Activated CD8-positive, alpha-beta T cell treated with anti-CD3 and anti-CD28 coated beads, Interleukin-2, amount 10 ng/mL, durations not matched to agents 7 days and 5 days (primary cell): ENCODE measurements at places on chromosomes 1 and 21. TPM values are rescaled to one million over a fixed set of nuclear protein-coding genes. Genes with fewer than 3 reads are reported as not detected.

DNA sequence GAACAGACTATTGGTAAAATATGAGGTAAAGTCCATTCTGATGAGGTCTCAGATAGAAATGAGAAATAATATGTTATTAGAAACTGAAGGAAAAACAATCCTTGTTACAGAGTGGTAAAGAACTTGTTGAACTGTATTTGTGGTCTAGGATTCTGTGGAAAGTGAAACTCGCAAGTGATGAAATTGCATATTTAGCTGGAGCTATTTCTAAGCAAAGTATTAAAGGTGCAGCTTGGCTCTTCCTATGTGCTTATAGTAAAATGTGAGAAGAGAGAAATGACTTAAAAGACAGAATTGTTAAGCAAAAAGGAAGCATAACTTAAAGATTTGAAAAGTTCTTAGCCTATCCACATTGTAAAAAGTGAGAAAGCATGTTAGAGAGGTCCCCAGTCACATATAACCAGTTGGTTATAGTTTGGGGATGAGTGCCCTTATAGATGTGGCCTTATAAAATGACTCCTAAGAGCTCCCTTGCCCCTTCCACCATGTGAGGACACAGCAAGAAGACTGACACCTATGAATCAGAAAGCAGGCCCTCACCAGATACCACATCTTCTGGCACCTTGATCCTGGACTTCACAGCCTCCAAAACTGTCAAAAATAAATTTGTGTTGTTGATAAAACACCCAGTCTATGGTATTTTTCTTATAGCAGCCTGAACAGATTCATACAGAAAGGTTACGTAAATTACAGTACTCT lies 24.8 kb downstream of the PHTF1 start:
- no peak for DNase-seq

- no peak for DNase-seq
Observed at GRCh38 chr1:3525551-3526482, 71.4 kb downstream of the ARHGEF16 start.

DNA sequence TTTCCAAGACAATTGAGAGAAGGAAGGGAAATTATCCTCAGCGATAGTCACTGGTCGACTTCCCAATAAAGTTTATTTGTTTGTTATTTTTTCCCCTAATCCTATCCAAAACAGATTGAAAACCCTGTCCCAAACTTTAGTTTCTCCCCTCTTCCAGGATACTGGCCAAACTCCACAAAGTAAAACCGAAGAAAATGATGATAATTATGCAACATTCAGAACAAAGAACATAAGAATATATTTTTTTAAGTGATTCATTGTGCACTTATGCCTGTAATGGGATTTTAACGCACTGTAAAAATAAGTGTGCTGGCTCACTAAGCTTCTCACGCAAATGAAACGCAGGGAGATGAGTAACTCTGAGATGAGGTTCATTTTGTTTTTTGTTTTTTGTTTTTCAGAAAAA lies 6.0 kb downstream of the GLIS1 start:
- no peak for DNase-seq

GRCh38 chr1:48066936-48067335 lies 69.8 kb upstream of the TRABD2B start:
- DNase-seq = no peak

Gene RGS1
- 13.8 TPM for total RNA-seq

Gene NTMT2
- not detected for total RNA-seq

Gene AKR7A3
- 0.37 TPM for total RNA-seq

Gene CD247
- 243 TPM for total RNA-seq

Gene IFI44
- 158 TPM for total RNA-seq

Gene GJB4
- total RNA-seq = not detected

Gene OR2W3
- not detected for total RNA-seq

Gene TMCC2
- total RNA-seq = 2.7 TPM
